ENCODE measurements at places on chromosomes 3 and 15.

DNA sequence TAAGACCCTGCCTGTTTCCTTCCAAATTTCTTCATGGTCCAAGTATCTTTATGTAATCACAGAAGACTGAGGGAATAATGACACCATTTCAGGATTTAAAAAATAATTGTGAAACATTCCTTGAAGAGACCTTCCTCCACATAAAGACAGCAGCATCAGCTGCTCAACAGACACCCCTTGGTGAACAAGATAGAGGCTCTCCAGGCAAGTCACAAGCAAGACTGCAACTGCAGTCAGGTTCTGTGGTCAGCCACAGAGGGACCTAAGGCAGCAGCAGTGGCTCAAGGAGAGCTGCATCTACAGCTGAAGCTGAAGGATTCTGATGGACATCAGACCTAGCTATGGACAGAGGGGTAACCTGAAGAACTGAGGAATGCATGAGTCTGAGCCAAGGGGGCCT is 97.2 kb upstream of the C3orf80 start:
- DNase-seq: no peak

DNA sequence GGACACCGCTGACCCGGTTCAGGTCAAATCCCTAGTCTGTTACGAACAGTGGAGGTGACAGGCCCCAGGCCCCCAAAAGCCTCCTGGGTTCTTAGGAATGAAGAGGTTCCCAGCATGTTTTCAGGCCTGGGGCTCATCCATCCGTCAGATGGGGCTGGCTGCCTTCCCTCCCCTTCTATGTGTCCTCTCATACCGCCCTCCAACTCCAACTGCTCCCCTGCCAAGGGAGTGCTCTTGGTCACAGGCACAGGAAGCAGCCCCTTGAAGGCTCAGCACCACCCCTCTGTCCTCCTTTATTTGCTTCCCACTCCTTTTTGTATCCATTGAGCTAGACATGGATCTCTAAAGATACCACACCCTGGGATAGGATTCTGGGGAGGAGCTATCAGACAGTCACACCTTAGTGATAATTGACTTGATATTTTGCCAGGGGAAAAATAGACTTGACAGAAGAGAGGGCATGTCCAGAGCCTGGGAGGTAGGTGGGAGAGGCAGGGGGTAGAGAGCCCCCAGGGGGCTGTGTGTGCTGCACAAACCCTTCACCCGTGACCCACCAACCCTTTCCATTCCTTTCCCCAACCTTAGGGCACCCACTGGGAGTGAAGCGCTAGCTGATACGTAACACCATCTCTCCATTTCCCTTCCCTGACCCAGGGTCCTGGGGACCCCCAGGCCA is 10.7 kb upstream of the CSPG4 start:
- no peak for DNase-seq

DNA sequence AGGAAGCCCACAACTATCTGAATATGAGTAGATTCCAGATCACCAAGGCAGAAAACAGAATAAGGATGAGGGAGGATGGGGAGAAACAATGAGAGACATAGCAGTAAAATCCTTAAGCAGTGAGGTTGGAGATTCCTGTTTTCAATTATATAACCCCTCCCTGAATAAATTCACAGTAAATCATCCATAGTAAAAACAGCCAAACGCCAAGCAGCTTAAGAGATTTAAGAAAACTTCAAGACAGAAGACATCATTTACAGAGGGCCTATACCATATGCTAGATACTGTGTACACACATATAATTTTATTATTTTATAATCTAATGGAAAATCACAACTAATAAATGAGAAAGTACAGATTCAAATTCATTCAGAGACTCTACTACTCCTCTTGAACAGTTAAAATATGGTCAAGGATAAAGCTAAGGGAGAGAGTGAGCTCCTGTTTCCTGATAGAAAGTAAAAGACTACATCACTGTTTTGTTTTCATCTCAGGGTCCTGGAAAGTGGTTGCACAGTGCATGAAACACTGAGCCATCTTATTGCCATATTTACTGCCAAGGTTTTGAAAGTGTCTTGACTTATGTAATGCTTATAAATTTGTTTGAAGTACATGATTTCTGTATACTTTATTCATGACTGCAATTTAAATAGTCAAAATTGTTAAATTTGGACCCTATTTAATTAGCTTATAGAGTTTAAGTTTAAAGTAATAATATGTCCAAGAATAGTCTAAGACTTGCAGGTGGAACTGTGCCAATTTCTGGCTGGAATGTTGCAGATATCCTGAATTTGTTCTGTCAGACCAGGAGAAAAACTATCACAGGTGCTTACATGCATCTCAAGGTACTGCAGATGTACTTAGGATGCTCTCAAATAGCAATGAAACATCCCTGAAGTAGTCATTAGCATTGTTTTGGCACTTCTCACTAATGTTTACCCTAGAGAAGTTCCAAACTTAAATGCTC is 141.4 kb downstream of the TBL1XR1 start:
- DNase-seq: no peak

DNA sequence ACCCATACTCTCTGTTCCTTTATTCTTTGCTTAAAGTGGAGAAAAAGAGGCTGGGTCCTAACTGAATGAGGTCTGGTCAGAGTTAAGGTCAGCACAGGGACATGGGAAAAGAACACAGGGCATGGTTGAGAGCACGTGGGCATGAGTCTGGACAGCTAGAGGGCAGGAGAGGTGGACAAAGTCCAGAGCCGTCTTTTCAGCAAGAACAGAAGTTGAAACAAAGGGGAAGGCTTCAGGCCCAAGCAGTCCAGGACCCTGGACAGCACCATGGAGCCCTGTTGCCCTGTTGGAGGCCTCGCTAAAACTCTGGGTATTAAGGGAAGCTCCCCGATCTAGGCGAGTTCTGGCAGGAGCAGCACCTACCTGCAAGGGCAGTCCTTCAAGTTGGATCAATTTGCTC is 50.7 kb downstream of the XYLB start:
- no peak for DNase-seq

DNA sequence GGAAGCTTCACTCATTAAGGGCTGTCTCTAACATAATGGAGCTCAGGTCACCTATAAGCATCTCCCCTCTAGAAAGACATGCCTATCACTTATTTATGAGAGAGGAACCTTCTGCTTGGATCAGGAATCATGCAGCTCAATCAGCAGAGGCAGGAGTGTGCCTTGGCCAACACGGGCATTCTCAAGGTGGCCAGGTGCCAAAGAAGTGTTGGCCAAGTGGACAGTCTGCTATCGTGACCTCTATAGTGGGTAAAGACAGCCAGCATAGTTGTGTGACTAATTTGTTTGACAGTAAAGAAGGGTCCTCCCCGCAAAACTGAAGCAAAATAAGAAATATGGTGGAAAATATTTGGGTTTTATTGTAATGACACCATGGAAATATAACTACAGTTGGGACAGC is 14.7 kb upstream of the AGTR1 start:
- no peak for DNase-seq

GRCh38 chr15:47338771-47339170 is 378.5 kb upstream of the SEMA6D start:
- no peak for DNase-seq

GRCh38 chr3:64319391-64319790 is 94.1 kb upstream of the PRICKLE2 start:
- DNase-seq: no peak

DNA sequence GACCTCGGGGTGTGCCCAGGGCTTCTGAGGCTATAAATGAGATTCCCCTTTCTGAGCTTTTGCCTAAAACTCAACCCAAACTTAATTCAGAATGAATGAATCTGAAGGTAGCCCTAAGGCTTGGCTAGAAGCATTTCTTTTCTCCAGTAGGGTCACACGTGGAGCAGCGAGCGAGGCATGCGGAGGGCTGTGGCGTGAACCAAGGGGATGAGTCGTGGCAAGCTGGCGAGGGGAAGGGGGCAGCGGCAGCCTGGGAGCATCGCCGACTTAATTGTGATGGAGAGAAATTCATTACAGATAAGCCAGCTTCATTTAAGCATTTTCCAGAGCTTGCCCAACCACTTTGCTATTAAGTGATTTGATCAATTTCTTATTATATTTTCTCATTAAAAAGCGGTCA is 79.9 kb downstream of the CHSY1 start:
- DNase-seq: no peak

DNA sequence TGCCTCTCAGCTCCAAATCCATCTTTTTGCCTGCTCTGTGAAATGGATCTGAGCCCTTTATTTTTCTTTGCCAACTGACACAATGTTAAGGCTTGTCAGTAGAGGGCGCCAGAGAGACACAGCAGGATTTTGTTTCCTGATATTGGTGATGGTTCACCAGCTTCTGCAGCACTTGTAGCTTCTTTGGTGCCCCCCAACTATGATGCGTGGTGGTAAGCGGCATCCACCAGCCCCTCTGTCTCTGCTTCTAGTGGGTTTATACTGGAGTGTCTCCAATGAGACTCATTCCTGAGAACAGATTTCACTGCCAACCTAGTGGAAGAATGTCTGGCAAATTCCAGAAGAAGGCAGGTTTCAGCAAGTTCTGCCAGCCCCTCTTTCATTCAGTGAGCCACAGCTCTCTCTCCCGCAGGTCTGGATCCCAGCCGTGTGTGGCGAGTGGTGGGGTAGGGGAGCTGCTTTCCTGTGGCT is 471.9 kb upstream of the FRG2C start:
- peak; percentile 36 for DNase-seq

DNA sequence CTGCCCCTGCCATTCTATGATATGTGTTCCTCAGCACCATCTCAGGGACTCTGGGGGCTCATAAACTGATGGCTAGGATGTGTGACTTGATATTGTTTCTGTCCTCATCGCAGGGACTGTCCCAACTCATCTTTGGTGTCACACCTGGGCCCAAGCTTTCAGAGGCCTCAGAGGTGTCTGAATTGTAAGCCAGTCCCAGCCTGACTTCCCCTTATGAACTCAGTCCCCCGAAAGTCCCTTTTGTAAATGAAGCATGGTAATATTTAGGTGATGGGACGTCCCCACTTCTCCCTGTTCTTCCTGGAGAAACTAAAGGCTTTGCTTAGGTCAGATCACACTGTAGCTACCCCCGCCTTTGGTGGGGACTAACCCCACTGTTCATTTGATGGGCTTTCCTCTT is 142.4 kb upstream of the TLE3 start:
- no peak for DNase-seq

DNA sequence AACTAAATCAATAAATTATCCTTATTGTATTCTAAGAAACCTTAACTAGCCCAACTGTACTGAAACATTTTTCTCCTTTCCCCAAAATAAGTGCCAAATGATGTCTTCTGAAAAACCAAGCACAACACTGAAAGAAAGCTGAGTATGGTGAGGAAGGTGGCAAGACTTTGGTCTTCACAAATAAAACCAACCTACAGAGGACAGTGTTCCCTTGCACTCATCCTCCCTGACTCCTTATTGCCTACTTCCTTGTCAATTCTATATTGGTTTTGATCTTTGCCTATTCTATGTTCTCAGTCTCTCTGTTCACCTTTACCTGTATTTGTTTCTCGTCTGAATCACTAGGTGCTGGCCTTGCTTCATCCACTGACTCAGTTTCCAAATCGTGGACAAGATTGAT is 490.1 kb upstream of the ZNF385D start:
- DNase-seq: no peak

- peak; percentile 62 for DNase-seq
Observed at GRCh38 chr15:64010719-64011118, 35.6 kb downstream of the DAPK2 start.

DNA sequence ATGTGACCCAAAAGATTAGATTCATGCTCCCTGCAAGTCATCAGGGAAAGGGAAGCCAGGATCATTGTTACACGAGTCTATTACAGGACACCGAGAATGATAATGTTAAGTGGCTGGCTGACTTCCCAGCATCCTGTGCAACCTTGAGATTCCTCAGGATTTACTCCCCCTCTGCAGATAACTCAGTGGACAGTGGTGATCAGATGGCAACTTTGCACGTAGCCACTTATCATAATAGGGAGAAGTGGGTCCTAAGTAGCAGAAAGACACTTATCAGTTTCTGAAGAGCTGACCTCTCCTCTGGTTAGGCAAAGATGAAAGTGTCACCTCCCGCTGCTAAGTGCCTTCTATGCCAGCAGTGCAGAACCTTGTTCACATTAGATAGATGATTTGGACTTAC is 6.7 kb upstream of the TMPRSS7 start:
- no peak for DNase-seq

DNA sequence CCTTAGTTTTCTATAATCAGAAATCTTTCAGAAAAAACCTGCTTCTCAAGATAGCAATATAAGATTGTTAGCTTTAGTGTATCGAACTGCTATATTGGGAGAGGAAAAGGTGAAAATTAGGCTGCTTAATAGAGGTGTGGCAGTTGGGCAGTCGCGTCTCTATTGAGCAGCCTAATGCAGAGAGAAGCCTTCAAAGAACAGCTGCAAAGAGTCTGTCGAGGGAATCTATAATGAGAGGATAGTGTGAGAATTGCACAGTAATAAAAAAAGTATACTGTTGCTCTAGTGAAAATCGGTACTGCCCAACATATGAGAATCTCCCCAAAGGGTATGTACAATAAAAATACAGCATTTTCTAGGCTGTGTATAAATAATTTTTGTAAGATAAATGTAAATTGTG is 184.4 kb downstream of the TCF12 start:
- no peak for DNase-seq

DNA sequence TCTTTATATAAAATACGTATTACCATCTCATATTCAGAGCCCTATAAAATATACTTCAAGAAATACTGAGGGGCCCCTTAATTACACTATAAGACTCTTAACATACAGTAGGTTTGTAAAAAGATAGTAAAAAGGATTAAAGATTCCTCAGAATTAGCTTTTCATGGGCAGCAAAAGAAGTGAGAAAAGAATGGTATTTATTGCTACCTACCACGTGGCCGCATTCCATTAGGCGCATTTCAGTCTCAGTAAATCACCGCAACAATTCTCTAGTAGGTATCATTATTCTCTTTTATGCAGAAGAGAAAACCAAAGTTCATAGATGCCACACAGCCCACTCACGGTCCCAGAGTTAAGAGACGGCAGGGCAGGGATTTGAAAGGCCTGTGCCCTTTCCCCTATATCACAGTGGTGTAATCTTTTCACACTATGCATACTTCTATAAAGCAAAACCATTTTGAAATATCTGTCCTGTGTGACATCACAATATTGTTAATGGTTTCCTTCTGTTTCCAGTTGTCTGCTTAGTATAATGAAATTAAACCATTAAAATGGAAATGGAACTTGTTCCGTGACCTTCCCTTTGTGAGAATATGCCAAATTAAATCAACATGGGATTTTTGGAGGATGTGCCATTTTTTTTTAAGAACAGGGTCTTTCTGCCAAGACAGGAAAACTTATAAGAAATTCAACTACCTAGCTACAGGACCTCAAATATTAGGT is 1072.2 kb downstream of the FHIT start:
- DNase-seq: no peak

DNA sequence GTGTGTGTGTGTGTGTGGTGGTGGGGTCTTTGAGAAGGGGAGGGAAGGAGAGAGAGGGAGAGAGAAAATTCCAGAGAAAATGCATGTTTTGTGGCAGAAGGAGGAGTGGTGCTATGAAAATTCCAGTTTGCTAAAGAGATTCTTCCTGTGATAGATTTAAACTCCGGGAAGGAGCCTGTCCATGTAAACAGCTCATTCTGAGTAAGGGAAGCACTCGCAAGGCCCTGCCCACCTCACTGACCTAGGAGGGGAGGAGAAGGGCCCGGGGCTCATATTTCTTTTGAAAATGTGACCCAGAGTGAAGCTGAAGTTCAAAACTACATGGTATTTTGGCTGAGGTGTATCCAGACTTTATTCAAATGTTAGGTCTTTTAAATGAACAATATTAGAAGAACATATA is 41.3 kb downstream of the ADAMTSL3 start:
- DNase-seq: no peak
